Glutamatergic neuron (in vitro differentiated cells): ENCODE measurements at places on chromosomes 7 and 10. TPM values are rescaled to one million over a fixed set of nuclear protein-coding genes. Genes with fewer than 3 reads are reported as not detected.

Gene KIAA1217
- 4.4 TPM for total RNA-seq

Gene SEMA3E
- total RNA-seq = 0.96 TPM

GRCh38 chr10:73875139-73875475 is 752 bp upstream of the CAMK2G start:
- H3K4me1 ChIP-seq = peaks cover 16% of the 10 kb centered on the region
- H3K27ac ChIP-seq = peak overlapping the region; percentile 68
- H3K27me3 ChIP-seq = peaks cover 7% of the 10 kb centered on the region
- DNase-seq = no peak
- H3K4me3 ChIP-seq = peak overlapping the region; percentile 35
- no peaks in the 10 kb centered on the region for H3K36me3 ChIP-seq

GRCh38 chr7:7736671-7737070 is 18.3 kb upstream of the RPA3 start:
- no peak overlapping the region for H3K4me3 ChIP-seq
- H3K27ac ChIP-seq = peak overlapping the region; percentile 67
- peak; percentile 28 for DNase-seq
- no peaks in the 10 kb centered on the region for H3K27me3 ChIP-seq

GRCh38 chr7:6205971-6206660 is 66.3 kb downstream of the CYTH3 start:
- no peak for DNase-seq
- H3K27me3 ChIP-seq = no peaks in the 10 kb centered on the region

DNA sequence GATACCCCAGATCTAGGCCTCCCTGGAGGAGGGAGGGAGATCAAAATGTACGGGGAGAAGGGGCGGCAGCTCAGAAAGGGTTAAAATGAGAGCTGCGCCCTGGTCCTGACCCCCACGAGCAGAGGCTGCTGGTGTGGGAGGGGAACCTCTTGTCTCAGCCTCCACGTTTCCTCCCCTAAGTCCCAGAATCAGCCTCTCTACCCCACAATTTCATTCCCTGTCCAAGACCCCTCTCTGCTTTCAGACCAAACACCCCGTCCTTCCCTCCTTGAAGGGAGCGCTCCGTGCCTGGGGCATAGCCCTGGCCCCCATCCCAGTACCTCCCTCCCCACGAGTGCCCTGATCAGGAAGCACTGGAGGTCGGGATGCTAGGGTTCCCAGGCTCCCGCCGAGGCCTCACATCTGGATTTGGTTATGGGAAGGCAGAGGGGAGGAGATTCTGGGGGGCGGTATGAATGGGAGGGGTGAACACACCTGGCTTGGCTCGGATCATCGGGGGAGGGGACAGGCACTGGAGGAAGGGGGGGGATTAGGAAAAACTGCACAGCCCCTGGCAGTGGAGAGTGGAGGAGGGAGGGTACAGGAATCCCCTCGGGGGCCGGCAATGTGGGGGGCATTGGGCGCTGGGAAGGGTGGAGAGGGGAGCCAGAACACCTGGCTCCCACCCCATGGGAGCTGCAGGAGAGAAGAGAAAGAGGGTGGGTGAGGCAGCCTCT is 2.7 kb downstream of the EPHB4 start:
- no peaks in the 10 kb centered on the region for H3K36me3 ChIP-seq
- DNase-seq = no peak
- no peak overlapping the region for H3K27ac ChIP-seq
- H3K27me3 ChIP-seq = peaks cover 22% of the 10 kb centered on the region

Gene ZNF488
- 3.3 TPM for total RNA-seq

- no peaks in the 10 kb centered on the region for H3K36me3 ChIP-seq
- no peak overlapping the region for H3K27ac ChIP-seq
- no peak overlapping the region for H3K4me3 ChIP-seq
- DNase-seq = no peak
- H3K27me3 ChIP-seq = no peaks in the 10 kb centered on the region
Observed at GRCh38 chr10:53458007-53458406, 685.4 kb upstream of the MBL2 start.

DNA sequence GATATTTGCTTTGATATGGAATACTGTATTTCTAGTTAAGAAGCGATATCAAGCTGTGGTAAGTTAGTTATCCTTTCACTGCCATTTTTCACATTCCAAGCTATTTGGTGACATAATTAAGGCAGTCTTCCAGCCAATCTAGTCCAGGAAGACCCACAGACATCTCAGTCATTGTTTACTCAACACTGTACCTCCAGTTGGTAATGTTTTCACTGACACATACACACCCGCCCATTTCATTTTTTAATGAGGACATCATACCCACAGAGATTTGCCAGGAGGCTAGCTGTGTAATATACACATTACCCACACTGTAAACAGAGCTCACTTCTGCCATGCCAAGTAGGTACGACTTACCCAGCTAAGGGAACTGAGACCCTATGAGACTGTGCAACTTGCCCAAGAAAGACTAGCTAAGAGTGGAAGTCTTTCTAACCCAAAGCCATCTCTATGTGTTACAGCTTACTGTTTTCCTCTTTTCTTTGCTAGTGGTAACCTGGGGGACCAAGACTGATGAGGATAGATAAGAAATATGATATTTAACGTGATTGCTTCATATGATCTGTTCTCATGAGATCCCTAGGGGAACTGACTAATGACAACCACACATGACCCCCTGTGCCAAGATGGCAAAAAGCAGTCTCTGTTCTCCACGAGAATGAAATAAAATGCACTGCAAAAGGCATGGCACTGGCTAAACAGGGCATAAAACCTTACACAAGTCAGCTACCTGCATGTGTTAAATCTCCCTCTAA is 179.0 kb downstream of the DGKI start:
- no peak overlapping the region for H3K4me3 ChIP-seq
- H3K27me3 ChIP-seq = peaks cover 2% of the 10 kb centered on the region
- no peaks in the 10 kb centered on the region for H3K36me3 ChIP-seq
- no peak overlapping the region for H3K27ac ChIP-seq

DNA sequence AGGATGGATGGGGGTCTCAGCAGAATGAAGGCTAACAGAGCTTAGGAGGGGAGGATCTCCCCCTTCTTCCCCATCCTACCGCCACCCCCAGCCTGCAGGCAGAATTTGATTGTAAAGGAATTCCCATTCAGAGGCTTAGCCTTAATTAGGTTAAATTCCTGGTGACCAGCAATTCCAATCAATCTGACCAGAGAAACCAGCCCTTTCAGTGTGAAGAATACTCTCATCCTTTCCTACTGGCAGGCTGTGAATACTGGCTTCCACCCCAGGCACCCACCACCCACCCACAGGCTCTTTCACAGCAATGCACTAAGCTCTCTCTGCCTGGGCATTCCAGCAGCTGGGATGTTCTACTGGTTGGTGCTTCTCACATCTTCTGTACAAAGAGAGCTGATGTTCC is 137.9 kb upstream of the LYZL1 start:
- no peaks in the 10 kb centered on the region for H3K36me3 ChIP-seq
- H3K27ac ChIP-seq = no peak overlapping the region
- no peak overlapping the region for H3K4me3 ChIP-seq
- H3K27me3 ChIP-seq = no peaks in the 10 kb centered on the region

GRCh38 chr7:3434611-3435010 is 133.6 kb downstream of the SDK1 start:
- H3K36me3 ChIP-seq = no peaks in the 10 kb centered on the region
- no peak overlapping the region for H3K27ac ChIP-seq
- no peak for DNase-seq
- H3K4me1 ChIP-seq = peaks cover 37% of the 10 kb centered on the region
- no peak overlapping the region for H3K4me3 ChIP-seq
- H3K27me3 ChIP-seq = peaks cover 12% of the 10 kb centered on the region

- H3K27ac ChIP-seq = no peak overlapping the region
- H3K4me1 ChIP-seq = peaks cover 7% of the 10 kb centered on the region
- no peaks in the 10 kb centered on the region for H3K36me3 ChIP-seq
- peak; percentile 67 for DNase-seq
Observed at GRCh38 chr10:98467506-98468318, 21.0 kb upstream of the HPS1 start.

Gene SLC13A1
- not detected for total RNA-seq

DNA sequence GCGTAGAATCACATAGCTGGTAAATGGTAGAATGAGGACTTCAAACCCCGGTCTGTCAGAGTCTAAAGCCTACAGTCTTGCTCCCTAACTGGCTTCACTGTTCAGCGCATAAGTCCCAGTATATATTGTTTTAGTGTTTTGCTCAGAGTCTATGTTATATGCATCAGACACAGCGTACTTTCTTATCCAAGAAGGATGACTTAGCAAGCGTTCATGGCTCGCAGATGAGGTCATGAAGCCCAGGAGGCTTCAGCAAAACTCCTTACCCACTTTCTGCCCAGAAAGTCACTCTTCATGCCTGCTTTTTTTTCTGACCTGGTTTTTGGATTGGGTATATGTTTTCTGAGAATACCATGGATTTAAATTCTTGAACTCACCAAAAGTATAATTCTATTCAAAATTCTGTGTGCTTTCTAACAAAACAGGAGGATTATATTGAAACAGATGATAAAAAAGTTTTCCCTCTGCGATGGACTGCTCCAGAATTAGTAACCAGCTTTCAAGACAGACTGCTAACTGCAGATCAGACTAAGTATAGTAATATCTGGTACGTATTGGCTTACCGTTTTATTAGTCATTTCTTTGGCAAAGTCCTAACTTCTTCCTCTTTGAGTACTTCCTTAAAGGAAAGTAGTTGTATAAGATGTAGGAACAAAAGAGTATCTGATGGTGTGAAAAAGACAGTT is 24.6 kb upstream of the BHLHA15 start:
- H3K27ac ChIP-seq = no peak overlapping the region
- H3K36me3 ChIP-seq = no peaks in the 10 kb centered on the region
- no peaks in the 10 kb centered on the region for H3K4me1 ChIP-seq
- no peak for DNase-seq

DNA sequence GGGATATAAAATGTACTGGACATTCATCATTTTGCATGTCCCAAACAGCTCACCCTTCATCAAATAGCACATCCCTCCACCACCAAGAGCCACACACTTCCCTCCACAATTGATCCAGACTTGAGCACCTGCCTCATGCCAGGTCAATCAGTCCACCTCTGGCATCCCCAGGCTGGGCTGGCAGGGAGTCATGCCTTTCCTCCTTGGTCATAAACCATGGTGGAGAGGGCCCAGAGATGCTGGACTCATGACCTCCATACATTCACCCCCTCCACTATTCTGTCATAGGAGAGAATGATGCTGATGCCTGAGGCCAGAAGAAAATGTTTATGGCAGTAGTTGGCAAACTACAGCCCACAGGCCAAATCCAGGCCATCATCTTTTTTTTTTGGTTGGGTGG is 16.1 kb upstream of the GDF10 start:
- H3K27ac ChIP-seq = no peak overlapping the region
- DNase-seq = no peak
- peaks cover 8% of the 10 kb centered on the region for H3K27me3 ChIP-seq
- H3K36me3 ChIP-seq = no peaks in the 10 kb centered on the region
- no peaks in the 10 kb centered on the region for H3K4me1 ChIP-seq

DNA sequence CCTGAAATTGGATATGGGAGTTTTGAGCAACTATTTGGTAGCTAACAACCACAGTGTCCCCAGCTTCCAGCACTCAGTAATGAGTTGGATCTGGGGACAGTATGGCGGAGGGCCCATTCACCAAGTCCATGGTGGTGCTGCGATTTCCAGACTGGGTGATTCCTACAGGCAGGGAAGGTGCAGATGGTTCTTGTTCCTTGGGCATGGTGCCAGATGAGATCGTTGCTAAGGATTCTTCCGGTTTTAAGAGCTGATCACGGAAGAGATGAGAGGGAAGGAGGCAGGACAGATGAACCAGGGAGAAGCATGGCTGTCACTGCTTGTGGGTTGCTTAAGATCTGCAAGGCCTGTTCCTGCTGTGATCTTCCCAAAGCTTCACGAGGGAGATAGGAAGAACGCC is 380.3 kb downstream of the TCERG1L start:
- H3K27ac ChIP-seq = no peak overlapping the region
- no peak overlapping the region for H3K4me3 ChIP-seq
- no peaks in the 10 kb centered on the region for H3K36me3 ChIP-seq
- DNase-seq = no peak

Gene SPDYE1
- not detected for total RNA-seq

DNA sequence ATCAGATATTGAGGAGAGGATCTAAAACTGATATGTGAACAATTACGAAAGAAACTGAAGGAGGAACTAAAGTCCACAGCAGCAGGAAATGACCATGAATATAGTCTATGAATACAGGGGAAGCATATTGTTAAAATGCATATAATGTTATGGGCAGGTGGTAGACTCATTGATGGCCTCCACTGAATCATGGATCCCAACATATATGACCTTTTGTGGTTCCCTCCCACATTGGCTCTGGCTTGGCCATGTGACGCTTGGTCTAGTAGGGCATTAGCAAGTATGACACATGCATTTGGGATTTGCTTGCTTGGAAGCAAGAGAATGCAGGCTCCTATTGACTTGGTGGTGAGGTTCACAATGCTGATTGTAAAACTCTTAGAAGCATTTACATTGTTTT is 55.2 kb upstream of the RAB18 start:
- H3K27ac ChIP-seq = no peak overlapping the region
- H3K36me3 ChIP-seq = no peaks in the 10 kb centered on the region
- DNase-seq = no peak
- no peaks in the 10 kb centered on the region for H3K27me3 ChIP-seq

GRCh38 chr10:119090026-119090795 is 9.6 kb upstream of the EIF3A start:
- no peak overlapping the region for H3K4me3 ChIP-seq
- H3K27ac ChIP-seq = no peak overlapping the region
- peaks cover 2% of the 10 kb centered on the region for H3K27me3 ChIP-seq
- no peak for DNase-seq
- H3K4me1 ChIP-seq = peaks cover 3% of the 10 kb centered on the region
- no peaks in the 10 kb centered on the region for H3K36me3 ChIP-seq

Gene SKIDA1
- total RNA-seq = 1.3 TPM

Gene SLC26A3
- total RNA-seq = not detected

GRCh38 chr7:109879287-109879828 is 1211.6 kb upstream of the LRRN3 start:
- DNase-seq = no peak
- no peaks in the 10 kb centered on the region for H3K27me3 ChIP-seq
- peaks cover 2% of the 10 kb centered on the region for H3K4me1 ChIP-seq

DNA sequence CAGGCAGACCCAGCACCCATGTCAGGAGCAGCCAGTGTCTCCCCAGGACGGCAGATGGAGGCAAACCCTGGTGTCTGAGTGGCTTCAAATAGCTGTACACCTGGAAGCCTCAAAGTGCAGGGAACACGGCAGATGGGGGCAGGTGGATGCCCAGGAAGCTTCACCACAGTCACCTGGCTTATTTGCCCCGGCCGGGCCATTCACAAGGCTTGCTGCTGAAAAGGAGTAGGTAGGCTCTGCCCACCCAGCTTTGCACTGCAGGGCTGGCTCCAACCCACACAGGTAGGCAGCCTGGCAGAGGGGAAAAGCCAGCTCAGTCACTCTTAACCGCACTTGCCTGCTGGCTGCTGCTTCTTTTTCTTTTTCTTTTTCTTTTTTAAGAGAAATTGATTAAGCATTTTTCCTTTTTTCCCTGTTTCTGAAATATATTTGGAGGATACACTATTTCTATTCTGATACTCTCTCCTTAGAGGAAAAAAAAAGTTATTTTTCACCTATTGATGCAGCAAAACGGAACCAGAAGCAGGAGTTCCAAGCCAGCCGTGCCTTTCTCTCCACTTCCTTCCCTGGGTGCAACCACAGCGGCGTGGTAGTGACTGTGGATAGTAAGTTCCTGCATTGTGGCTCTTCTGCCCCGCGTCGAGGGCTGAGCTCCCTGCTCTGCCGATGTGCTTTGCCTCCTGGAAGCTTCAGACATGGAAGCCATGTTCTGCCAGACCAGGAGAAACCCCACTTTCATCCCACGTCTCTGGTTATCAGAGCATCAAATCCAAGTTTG is 118.3 kb downstream of the KLF6 start:
- no peak overlapping the region for H3K27ac ChIP-seq
- peaks cover 6% of the 10 kb centered on the region for H3K4me1 ChIP-seq
- no peaks in the 10 kb centered on the region for H3K36me3 ChIP-seq
- DNase-seq = no peak

Gene TMEM26
- total RNA-seq = not detected
